ENCODE measurements at places on chromosomes 3 and 15.

DNA sequence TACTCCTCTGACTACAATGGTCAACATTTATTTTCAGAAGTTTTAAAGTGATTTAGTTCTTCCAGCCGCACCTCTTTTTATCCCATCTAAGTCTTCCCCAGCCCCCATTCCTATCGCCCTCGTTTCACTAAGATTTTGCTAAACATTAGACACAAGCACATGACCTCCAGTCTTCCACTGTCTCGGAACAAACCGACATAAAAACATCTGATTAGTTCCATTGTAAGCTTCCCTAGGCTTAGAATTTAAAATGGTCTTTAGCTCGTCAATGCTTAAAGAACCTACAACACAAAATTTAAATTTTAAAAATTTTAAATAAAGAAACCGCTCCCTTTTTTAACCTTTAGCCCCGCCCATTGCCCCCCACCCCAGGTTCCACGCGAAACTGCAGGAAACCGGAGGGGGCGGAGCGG, 284 bp upstream of the TSC22D2 start:
- DNase-seq = no peak

DNA sequence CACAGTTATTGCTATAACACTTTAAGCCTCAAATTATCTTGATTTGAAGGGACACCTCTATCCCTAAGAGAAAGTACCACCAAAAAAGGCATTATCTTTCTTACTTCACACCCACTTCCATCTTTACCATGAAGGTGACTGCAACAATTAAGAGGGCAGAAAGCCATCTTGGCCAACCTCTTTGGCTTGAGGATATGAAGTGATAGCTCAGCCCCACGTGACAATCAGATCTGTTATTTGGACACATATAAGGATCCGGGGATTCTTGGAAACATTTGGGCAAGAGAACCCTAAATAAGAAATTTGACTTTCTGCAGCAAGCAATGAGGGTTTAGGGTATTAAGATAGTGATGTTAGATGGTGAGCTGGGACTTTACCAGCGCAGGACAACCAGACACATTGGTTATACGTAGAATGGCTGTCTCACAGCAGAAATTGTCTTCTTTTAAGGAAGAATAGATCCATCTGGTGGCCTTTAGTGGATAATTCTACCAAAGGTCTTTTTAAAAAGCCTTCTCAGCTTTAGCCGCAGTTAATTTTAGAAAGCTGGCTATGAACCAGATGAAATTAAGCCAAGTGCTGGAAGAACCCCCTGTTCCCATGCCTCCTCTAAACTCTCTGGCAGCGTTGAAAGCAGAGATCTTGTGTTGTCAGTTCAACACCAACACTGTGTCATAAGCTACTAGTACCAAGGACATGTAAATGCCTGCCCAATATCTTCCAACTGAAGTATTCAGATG, 12.3 kb downstream of the HCLS1 start:
- DNase-seq = no peak

- DNase-seq = no peak
Observed at GRCh38 chr3:140103166-140103565, 168.2 kb downstream of the CLSTN2 start.

GRCh38 chr3:122247825-122248185, 64.3 kb downstream of the CASR start:
- no peak for DNase-seq

- DNase-seq = no peak
Observed at GRCh38 chr3:115341208-115341607, 194.1 kb upstream of the ZBTB20 start.

- DNase-seq = no peak
Observed at GRCh38 chr15:73994912-73995622, 551 bp downstream of the PML start.

DNA sequence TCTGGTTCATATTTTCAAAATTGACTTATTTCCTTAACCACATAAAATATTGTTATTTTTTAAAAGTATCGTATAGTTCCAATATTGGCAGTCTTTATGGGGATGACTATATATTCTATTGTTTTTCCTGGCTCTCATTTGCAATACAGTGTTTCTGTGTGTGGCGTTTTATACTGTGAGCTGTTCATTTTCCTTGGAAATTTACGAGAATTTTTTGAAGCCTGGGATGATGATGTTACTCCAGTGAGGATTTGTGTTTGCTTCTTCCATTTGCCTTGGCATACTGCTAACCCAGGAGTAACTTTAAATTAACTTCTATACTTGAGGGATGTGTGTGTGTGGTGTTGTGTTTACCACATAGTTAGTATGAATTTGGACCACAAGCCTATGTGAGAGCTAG, 95.2 kb downstream of the NR1D2 start:
- DNase-seq = no peak

- DNase-seq = no peak
Observed at GRCh38 chr3:77052733-77053670, 13.1 kb downstream of the ROBO2 start.

DNA sequence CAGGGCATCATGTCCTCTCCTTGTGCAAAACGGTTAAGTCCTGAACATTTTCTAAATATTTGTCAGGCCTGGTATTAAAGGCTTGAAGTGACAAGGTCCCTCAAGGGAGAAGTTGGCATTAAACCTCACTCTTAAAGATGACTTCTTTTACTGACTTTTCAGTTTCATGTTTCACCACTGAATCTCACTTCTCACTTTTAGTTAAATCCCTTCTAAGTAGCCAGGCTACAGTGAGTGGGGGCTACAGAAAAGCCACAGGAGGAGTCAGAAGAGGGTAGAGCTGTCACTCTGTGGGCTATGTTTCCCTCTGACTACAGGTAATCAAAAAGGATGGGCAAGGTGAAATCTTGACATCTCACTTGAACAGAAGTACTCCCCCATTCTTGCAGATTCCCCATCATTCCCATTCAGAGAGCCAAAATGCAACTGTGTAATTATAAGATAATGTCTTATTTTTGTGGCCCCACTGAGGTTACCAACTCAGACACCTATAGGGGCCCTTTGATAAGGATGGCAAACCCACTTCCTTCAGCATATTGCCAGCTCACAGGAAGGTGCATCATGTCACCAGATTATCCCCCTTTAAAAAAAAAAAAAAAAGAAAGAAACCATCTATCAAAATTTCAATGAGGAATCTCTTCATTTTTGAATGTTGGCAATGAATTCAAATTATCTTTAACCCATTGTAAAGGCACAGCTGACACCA, 790.1 kb upstream of the CFAP20DC start:
- peak; percentile 7 for DNase-seq

DNA sequence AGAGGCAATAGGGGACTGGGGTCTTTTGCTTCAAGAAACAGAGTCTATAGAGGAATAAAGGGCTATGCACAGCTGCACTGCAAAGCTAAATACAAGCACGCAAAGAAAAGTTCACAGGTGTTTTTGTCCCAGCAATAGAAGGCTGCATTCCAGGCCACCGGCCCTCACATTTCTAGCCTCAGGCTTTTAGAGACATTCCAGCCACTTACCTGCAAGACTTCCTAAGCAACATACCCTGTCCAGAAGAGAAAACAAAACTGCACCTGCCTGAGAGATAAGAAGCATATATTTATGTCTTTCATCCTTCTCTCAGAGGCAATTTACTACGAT, 220.5 kb downstream of the OPA1 start:
- DNase-seq = no peak
